Stimulated activated CD4-positive, alpha-beta T cell treated with anti-CD3 and anti-CD28 coated beads, Interleukin-2, amount 100 ng/mL, for 4 hours (primary cell): ENCODE measurements at places on chromosomes 6 and 20.

DNA sequence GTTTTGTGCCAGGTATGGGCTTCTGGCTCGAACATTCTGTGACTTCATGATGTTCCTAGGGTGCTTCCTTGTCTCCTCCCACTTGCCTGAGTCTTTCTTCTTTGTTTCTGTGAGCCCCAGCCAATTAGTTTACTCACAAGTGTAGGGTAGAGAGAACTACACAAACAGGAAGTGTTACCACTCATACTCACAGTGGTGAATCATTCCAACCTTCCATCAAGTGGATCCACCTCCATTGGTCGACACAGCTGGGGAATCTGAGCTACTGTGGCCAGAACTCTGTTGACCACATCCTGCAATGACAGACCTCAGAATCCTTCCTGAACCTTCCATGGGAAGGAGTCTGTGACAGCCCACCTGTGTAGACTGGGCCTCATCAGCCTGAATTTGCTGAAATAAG is 76.8 kb downstream of the UNC5CL start:
- DNase-seq: no peak

DNA sequence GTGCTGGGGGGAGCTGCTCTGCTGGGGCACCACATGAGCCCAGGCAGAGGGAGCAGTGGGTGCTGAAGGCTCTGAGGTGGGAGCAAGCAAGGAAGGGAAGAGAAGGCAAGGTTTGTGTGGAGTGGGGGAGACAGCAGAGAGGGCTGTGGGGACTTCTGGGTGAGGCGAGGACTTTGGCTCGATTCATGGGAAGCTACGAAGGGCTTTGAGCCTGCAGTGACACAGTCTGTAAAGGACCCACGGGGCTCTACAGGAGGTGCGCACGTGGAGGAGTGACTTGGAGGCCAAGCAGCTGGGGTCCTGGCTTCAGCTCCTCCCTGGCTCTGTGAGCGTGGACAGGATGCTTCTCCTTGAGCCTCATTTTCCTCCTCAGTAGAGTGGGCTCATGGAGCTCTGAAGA is 29.1 kb upstream of the CSNK2A1 start:
- DNase-seq: no peak

DNA sequence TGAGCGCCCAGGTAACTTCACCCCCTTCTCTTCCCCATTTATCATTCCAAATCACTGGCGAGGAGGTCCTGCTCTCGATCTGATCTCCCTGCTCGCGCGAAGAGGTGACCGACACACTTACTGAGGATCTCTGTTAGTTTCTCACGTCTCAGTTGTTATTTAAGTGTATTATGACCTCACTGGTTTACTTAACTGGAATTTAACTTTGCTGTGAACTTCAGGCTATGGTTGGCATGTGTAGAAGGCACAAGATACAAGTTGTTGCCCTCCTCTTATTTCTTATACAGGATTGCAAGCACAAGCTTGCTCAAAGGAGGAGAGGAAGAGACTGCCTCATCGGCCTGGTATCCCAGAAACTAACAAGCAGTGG is 1.2 kb downstream of the RNF217 start:
- DNase-seq: no peak

DNA sequence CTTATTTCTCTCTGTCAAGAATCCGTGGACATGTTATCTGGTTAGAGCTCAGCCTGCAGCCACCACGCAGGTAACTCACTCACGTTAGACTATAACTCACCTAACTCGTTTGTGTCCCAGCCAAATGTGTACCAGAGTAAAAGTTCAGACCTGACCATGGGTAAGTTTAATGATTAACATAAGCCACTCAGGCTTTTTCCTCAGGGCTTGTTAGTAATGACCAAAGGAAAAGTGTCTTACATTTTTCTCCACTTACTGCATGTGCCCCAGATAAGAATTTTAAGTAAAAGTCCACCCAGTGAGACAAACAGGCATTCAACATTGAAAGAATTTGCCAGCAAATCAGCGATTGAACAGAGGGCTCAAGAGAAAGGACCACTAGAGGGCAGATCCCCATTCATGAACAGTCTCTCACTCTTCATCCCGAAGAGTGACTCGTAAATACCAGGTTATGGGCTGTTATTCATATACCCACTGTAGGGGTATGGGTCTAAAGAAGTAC is at the start of gene PKHD1:
Gene PKHD1 (minus strand): TSS at position 116 of the 502 bp plus-strand sequence. CDS start 2,680 bp downstream, outside the sequence.
- DNase-seq: no peak

DNA sequence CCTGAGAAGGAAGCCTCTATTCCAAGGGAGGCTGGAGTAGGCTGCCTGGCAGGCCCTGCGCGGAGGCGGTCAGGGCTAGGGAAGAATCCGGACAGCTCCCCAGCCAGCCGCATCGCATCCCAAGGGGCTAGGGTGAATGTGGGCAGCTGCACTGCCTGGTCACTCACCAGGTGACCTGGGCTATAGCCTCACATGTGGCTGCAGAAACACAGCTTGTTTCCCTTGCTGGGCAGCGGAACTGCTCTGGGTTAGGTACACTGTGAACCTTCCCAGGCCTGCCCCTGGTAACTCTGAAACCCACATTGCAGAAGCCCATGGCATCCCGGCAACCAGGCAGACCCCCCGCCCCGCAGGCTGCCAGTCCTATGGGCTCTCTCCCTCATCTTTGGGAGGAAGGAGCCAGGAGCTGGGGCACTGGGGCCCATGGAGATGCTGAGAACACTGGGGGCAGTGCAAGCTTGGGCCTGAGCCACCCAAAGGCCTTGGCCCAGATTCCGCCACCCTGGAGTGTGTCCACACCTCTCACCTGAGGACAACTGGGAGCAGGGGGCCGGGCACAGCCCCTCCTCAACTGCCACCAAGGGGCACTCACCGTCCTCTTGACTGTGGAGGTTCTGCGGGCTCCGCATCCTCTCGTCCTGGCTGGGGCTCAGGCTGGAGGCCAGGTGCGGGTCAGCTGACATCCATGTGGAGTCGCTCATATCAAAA is 111.0 kb downstream of the NOL4L start:
- no peak for DNase-seq

DNA sequence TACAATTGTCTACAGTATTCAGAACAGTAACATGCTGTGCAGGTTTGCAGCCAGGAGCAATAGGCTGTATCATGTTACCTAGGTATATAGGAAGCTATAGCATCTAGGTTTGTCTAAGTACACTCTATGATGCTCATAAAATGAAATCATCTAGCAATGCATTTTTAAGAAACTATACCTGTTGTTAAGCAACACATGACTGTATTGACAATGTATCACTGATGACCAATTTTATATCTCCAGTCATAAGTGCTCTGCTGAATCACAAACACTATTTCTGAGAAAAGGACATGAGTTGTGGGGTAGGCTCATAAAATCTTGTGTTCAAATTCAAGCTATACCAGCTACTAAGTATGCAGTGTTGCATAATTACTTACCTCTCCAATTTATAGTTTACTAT is 501.3 kb downstream of the CD109 start:
- DNase-seq: no peak

DNA sequence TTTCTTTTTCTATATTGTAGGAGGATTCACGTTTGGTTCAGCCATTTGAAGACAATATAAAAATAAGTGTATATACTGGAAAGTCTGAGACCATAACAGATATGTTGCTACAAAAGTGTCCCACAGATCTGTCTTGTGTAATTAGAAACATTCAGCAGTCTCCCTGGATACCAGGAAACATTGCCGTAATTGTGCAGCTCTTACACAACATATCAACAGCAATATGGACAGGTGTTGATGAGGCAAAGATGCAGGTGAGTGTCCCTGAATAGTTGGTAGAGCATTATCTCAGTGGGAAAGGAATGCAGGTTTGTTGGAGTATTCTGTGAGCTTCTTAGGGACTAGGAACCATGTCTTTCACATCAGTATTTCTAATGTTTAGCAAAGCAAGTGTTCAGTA is 18.3 kb upstream of the ADGRF4 start:
- DNase-seq: no peak

GRCh38 chr6:154247119-154247861 is 109.3 kb downstream of the IPCEF1 start:
- DNase-seq: no peak

- no peak for DNase-seq
Measured at GRCh38 chr6:6577735-6578134, 10.8 kb upstream of the LY86 start.

GRCh38 chr6:90382760-90383159 is 86.1 kb upstream of the BACH2 start:
- no peak for DNase-seq

GRCh38 chr6:142279350-142280180 is 22.2 kb upstream of the ADGRG6 start:
- DNase-seq: no peak

DNA sequence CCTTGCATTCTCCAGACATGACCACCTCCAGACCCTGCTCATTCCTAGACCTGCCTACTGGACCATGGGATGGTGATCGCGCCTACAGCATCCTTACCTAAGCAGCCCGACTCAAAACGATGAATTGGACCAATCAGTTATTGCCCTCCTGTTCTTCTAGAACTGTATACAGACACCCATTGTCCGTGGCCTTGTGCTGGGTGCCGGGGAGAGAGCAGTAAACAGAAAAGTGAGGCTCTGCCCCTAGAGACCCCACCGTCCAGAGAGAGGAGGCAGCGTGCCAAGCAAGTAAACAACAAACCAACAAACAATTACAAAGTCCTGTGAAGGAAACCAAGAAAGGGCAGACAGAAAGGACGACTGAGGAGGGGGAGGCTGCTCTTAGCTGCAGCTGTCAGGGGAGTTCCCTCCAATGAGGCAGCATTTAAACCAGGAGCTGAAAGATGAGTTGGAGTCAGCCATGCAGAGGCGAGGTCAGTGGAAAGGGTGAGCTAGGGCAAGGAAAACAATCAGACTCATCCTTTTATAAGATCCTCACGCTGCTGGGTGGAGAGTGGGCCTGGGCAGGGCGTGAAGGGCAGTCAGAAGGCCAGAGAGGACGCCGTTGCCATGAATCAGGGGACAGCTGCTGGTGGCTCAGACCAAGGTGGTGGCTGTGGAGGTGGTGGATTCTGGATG is 37.6 kb upstream of the BLCAP start:
- DNase-seq: no peak

GRCh38 chr6:122182061-122182460 is 217.4 kb upstream of the HSF2 start:
- no peak for DNase-seq

- DNase-seq: no peak
Measured at GRCh38 chr6:158717341-158718330, 67.8 kb downstream of the SYTL3 start.

- DNase-seq: no peak
Measured at GRCh38 chr20:58875541-58876134, 23.1 kb downstream of the GNAS start.

DNA sequence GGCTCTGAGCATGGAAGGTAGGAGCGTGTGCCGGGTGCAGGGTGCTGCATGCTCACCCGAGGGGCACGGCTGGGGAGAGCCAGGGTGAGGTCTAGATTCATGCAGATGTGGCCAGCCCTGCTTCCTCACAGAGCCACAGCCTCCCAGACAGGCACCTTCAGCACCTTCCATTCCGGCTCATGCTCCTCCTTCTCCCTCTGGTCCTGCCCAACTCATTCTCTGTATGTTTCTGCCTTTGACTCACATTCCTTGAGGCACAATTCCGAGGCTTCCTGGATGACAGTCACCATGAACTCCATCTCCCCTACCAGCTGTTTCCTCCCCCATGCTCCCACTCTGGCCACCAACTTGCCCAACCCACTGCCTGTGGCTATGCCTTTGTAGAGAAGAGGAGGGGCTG is 35.4 kb downstream of the DACT2 start:
- no peak for DNase-seq

DNA sequence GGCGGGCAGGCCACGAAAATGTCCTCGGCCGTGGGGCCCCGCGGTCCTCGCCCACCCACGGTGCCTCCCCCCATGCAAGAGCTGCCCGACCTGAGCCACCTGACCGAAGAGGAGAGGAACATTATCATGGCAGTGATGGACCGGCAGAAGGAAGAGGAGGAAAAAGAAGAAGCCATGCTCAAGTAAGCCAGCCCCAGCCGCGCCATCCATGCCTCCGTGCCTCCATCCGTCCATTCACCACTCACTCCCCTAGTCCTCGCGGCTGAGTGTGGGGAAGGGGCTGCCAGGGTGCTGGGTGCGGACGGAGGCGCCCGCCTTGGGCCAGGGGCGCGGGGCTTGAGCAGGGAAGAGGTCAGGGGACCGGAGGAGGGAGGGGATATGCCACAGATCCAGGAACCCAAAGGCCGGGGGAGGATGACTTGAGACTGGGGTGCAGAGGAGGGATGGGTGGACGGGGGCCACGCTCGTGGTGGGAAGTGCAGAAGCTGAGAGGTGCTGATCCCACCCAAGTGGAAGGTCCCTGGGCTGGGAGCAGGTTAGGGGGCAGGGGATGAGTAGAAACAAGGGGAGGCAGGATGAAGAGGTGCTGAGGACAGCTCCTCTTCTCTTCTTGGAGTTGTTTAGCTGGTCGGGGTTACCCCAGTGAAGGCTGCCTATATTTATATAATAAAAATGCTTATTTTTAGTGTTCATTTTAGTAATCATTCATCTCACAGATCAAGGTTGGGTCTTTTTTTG is 825 bp downstream of the RIMS1 start:
- DNase-seq: no peak

DNA sequence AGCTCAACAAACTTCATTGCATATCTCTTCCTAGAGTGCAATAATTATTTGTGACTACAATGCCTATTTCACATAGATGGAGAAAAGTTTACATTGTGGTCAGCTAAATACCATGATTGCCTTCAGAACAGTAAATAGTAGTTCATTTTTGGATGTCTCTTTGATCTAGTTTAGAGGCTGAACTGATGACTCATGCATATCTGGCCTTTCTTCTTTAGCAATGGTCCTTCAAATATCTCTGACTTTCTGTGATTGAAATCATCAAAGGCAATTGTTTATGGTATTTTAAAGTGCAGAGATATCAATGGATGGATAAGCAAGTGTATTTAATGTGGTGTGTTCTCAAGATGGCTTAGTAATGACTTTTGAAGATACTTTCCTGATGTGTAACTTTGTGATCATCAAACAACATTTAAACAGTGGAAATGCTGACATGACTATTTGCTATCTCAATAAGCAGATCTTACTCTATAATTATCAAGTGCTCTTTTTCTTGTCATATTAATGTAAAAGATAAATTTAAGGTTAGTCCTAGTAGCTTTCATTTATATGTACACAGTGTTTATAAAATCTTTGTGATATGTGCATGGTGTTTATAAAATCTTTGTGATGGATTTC is 523.7 kb upstream of the SLC35B3 start:
- DNase-seq: no peak

DNA sequence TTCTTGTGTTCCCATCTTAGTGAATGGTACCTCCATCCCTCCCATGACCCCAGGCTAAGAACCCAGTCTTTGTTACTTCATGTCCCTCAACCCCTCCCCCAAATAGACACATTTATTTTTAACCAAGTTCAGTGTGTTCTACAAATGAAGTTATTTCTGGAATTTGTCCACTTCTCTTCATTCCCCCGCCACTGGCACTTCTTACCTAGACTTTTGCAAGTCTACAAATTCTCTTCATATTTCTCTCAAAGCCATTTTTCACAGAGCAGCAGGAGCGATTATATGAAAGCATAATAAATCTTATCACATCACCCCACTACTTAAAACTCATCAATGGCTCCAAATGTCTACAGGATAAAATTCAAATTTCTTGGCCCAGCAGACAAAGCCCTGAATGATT is 131.4 kb downstream of the BTBD9 start:
- no peak for DNase-seq

- peak; percentile 18 for DNase-seq
Measured at GRCh38 chr20:43658069-43658722, 8.7 kb upstream of the MYBL2 start.

- no peak for DNase-seq
Measured at GRCh38 chr6:134245041-134245440, 72.9 kb downstream of the SGK1 start.

GRCh38 chr6:158501360-158502262 is 58.3 kb upstream of the TMEM181 start:
- no peak for DNase-seq
